ENCODE measurements at places on chromosomes 12 and 14.

DNA sequence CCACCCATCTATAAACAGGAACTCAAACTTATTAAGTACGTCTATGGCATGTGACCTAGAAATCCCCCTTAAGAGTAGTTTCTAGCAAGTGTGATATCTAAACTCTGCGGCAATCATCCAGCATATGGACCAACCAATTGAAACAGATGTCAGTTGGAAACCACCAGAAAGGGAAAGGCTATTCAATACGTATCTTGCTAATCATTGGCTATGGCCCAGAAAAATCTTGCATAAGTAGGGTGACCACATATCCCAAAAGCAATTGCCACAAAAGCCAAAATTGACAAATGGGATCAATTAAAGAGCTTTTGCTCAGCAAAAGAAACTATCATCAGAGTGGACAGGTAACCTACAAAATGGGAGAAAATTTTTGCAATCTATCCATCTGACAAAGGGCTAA, 24.2 kb downstream of the SYNJ2BP start:
- no peak for DNase-seq

DNA sequence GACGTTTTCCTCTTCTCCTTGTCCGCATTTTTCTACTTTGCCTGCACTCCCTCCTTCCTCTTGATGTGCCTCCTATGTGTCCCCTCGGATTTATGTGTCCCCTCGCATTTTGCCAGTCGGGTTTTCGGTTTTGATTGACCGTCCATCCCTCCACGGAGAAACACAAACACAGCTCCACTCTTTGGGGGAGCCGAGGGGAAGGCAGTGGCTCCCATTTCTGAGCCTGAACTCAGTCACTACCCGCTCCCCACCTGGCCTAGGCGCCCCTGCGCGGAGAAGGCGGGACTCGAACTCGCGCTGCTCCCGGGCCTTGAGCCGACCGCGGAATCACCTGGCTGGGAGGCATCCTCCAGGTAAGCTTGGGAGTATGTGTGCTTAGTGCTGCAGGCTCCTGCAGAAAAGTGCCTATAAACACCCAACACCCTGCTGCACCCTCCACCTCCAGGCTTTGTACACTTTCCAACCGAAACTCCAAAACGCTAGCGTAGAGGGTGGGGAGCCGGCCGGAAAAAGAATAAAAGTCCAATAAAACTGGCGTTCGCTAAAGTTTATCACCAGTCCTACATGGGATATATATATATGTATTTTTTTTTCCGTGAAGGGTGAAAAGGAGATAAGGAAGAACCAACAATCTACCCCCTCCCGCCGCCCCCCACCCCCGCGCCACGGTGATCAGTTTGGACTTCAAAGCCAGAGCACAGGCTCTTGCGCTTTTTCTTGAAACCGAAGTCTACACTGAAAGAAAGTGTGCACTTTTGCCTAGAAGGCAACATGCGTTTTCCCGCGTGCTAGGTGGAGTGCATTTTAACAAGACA, 3.3 kb upstream of the CCND2 start:
- peak; percentile 59 for DNase-seq

DNA sequence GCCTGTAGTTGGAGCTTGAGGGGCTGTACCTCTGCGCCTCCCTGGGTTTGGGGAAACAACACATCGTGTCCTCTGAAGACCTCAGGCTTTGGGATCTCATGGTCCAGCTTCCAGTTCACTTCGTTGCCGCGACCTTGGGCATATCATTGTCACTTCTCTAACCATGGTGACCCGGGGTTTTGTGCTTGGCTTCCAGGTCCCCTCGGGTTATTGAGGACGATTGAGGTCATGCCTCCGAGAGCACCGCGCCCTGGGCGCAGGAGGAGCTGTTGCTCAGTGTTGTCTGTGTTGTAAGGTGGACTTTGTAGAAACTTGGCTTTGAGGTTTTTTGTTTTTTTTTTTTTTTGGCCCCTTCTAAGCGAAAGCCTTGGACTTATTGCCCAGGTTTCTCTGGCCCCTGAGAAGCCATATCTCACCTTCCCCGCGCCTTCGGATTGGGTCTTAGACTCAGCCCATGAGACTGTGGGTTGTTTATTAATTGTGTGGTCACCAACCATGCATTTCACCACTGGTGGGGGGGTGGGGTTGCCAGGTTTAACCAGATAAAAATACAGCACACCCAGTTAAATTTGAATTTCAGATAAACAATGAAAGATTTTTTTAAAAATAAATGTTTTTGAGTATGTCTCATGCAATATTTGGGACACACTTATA, 2.6 kb downstream of the BCL7A start:
- no peak for DNase-seq

GRCh38 chr14:61388173-61388975, 67.0 kb downstream of the PRKCH start:
- DNase-seq, result peak; percentile 38

DNA sequence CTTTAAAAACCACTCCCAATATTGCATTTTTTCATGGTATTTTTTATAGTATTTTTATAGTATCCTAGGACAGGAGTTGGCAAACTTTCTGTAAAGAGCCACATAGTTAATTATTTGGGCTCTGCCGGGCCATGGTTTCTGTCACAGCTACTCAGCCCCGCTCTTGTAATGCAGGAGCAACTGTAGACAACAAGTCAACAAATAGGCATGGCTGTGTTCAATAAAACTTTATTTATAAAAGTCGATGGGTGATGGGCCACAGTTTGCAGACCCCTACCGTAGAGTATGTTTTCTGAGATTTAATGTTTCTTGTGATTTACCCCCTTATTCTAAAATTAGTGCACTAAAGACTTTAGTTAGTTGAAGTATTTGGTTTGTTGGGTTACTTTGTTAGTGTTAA, 25.5 kb downstream of the MDM2 start:
- DNase-seq, result no peak

- no peak for DNase-seq
These were observed 36.6 kb downstream of the TC2N start for GRCh38 chr14:91830777-91831176.

DNA sequence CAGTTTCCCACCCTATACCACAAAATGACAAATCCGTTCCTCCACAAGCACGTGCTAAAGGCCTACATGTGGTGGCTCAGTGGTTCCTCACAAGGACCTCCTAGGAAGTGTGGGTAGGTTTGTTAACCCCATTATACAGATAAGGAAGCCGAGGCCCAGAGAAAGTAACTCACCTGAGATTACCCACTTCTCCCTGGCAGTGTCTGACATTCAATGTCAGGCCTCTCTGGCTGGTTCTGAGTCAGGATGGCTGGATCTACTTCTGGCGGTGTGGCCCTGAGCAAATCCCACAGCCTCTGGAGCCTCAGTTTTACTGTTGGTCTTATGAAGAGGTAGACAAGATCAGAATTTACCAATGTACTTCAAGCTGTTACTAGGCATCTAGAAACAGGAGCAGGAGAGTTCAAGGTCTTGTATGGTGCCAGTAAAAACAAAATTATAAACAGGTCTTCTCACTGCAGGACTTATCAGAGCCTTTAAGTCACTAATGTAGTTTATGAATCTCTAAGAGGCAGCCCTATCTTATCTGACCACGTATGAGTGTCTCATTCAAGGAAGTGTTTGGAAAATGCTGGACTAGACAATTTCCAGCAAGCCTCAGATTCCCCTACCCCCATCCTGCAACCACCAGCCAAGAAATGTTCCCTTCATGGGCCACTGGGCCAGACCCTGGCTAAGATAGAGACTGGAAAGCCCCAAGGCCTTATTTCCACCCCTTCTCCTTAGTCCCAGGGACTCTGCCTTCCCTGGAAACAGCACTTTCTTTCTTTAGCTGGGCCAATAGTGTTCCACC, 4.2 kb downstream of the HSPB8 start:
- DNase-seq, result no peak

- no peak for DNase-seq
These were observed 439.3 kb upstream of the FLRT2 start for GRCh38 chr14:85090681-85091080.

- DNase-seq, result no peak
These were observed 21.1 kb downstream of the GSC start for GRCh38 chr14:94748667-94749347.
